Epithelial cell of alveolus of lung (primary cell): ENCODE measurements at places on chromosomes 6 and 20. TPM values are rescaled to one million over a fixed set of nuclear protein-coding genes. Genes with fewer than 3 reads are reported as not detected.

SLC22A16 gene
- not detected in 2 replicates for total RNA-seq

COL9A3 gene
- 1.3 and 44.4 TPM in 2 replicates for total RNA-seq

ALDH8A1 gene
- 0.26 and 0.32 TPM in 2 replicates for total RNA-seq

EHMT2 gene
- total RNA-seq: 43.0 and 43.1 TPM in 2 replicates

FBXO30 gene
- 8.0 and 13.4 TPM in 2 replicates for total RNA-seq

PEX7 gene
- 7.9 and 9.7 TPM in 2 replicates for total RNA-seq

PRRT1 gene
- 0.78 and 6.7 TPM in 2 replicates for total RNA-seq

PI16 gene
- under 0.01 TPM in 1 of 2 replicates, not detected in the other for total RNA-seq

EYS gene
- not detected in 2 replicates for total RNA-seq

APCDD1L gene
- 6.3 and 12.2 TPM in 2 replicates for total RNA-seq

LTB gene
- total RNA-seq: 0.91 TPM in 1 of 2 replicates, not detected in the other

RNF144B gene
- 1.9 TPM in 1 of 2 replicates, not detected in the other for total RNA-seq

GFOD1 gene
- 2.6 and 2.8 TPM in 2 replicates for total RNA-seq

RAET1E gene
- total RNA-seq: 0.24 TPM in 1 of 2 replicates, not detected in the other

ARHGAP18 gene
- total RNA-seq: 9.3 and 14.4 TPM in 2 replicates

CSTF1 gene
- total RNA-seq: 26.8 and 40.8 TPM in 2 replicates

ZNF311 gene
- total RNA-seq: 1.4 and 2.2 TPM in 2 replicates

LY6G5B gene
- total RNA-seq: 0.91 and 2.1 TPM in 2 replicates

EFHC1 gene
- 14.5 and 17.4 TPM in 2 replicates for total RNA-seq

KCNK5 gene
- total RNA-seq: 0.13 TPM in 1 of 2 replicates, not detected in the other

C6orf163 gene
- total RNA-seq: 0.13 and 0.88 TPM in 2 replicates

PERP gene
- 27.6 and 45.8 TPM in 2 replicates for total RNA-seq

PRDM13 gene
- total RNA-seq: not detected in 2 replicates

SLC22A7 gene
- not detected in 2 replicates for total RNA-seq

HFE gene
- 9.2 and 10.7 TPM in 2 replicates for total RNA-seq

SLC2A4RG gene
- 25.2 and 58.7 TPM in 2 replicates for total RNA-seq

CLIC5 gene
- total RNA-seq: 0.08 TPM in 1 of 2 replicates, not detected in the other

SNAP25 gene
- 6.6 and 28.2 TPM in 2 replicates for total RNA-seq

SIM1 gene
- total RNA-seq: 0.08 TPM in 1 of 2 replicates, not detected in the other

TREM2 gene
- not detected in 2 replicates for total RNA-seq

ZNF165 gene
- 0.16 and 0.39 TPM in 2 replicates for total RNA-seq
